ENCODE measurements at places on chromosomes 2 and 18.

- DNase-seq: no peak
Observed at GRCh38 chr2:96928277-96928781, 58.1 kb downstream of the FAM178B start.

DNA sequence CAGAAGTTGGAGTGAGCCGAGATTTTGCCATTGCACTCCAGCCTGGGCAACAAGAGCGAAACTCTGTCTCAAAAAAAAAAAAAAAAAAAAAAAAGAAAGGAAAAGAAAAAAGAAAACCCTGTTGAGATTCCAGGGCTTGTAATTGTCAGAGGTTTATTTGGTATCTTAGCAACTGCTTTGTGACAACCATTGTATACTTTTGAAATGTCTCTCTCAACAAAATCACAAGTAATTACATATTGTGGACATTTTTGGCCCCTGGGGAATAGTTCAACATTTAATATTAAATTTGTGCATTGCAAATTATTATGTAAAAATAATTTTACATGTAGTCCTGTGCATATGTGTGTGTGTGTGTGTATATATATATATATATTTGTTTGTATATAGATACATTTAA is 270.8 kb downstream of the GALNT13 start:
- DNase-seq: no peak

GRCh38 chr2:11161747-11162146 is 6.5 kb downstream of the SLC66A3 start:
- DNase-seq: no peak

- DNase-seq: no peak
Observed at GRCh38 chr18:45201489-45201888, 413.8 kb upstream of the SLC14A2 start.

- no peak for DNase-seq
Observed at GRCh38 chr18:58525517-58525916, 103.4 kb downstream of the ALPK2 start.

GRCh38 chr2:30150786-30151185 is 4.0 kb downstream of the YPEL5 start:
- DNase-seq: no peak

DNA sequence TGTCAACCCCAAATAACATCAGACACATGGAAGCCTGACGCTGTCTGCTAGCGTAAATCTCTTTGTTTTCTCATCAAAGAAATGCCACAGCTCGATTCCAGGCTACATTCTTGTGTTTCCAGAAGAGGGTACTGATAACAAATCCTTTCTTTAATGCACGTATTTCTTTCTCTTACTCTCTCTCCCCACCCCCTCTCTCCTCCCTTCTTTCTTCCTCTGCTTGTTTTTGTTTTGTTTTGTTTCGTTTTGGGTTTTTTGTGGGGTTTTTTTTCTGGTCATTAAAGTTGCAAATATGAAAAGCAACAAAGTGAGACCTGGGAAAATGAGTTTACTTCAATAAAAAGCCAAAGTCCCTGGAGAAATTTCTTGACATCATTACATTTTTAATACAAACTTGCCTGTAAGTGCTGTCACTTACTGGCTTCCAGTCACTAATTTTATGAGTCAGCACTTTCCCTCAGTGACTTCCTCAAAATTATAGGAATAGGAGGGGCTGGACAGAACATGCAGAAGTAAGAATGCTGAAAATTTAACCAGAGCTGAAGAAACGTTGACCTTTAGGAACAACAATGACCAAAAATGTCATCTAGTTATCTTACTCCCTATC is 106.7 kb upstream of the NABP1 start:
- DNase-seq: no peak

- no peak for DNase-seq
Observed at GRCh38 chr2:158489366-158490112, 32.8 kb downstream of the PKP4 start.

DNA sequence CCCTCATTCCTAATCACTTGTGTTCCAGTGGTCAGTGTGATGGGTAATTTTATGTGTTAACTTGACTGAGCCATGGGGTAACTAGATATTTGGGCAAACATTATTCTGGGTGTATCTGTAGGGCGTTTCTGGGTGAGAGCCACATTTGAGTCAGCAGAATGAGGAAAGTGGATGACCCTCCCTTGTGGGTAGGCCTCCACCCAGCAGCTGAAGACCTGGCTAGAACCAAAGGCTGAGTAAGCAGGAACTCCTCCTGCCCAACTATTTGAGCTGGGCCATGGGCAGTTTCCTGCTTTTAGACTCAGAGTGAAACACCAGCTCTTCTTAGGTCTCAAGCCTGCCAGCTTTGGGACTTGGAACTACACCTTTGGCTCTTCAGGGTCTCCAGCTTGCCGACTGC is 141.8 kb downstream of the ACKR3 start:
- no peak for DNase-seq

GRCh38 chr2:110720547-110720946 is 11.8 kb upstream of the ACOXL start:
- no peak for DNase-seq

GRCh38 chr2:234130777-234131181 is 80.3 kb downstream of the SPP2 start:
- no peak for DNase-seq

- DNase-seq: no peak
Observed at GRCh38 chr2:172808156-172808555, 72.5 kb downstream of the RAPGEF4 start.

DNA sequence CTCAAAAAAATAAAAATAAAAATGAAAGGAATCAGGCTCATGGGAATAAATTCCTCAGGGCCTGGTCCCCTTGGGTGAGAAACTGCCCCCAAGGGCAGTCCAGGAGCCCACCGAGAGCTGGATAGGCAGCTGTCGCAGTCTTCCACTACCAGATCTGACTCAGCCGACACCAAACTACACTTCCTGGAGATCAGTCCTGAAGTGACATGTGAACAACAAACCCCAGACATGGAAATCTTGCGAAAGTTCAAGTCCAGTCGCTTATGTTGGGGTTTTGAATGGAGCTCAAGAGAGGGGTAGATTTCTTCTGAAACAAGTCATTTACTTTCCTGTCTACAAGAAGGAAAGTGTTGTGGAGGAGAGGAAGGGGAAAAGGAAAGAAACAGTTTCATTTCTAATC is 12.9 kb downstream of the ADCY3 start:
- no peak for DNase-seq

DNA sequence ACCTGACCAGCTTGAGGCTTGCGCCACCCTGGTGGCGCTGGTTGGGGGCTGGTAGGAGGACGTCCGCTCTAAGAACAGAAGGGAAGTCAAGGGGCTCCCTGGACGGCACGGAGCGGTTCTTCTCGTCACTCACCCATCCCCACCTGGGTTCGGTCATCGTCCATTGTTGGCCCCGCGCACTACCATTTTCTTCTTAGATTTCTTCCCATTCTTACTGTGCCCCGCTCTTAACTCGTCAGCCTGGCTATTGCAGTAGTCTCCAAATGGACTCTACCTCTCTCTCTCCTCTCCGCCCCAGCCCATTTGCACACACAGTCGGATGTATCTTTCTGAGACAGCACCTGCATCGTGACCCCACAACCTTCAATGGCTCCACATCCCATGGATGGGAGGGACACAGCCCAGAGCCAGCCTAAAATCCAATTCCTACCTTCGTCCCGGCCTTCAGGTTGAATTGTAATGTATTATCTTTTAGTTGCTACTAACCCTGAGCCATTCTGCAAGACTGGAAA is 814 bp upstream of the RAB1A start:
- no peak for DNase-seq

DNA sequence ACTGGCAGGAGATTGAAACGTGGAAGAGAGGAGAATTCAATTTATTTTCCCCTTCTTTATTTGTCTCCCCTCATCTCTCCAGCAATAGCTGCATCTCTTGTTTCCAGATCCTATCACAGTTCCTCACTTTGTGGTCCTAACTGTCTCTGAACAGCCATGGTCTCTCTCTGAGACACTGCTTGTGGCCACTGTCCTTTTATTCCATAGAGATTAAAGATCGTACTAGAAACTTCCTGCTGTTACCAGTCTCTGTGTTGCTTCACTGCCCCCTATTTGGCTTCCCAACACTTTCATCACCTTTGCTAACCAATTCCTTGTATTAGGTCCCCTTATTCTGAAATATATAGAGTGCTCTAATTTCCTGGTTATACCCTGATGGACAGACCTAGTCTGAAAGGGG is 48.9 kb upstream of the CAVIN2 start:
- no peak for DNase-seq

GRCh38 chr2:40415391-40415790 is 36.5 kb downstream of the SLC8A1 start:
- no peak for DNase-seq

- DNase-seq: no peak
Observed at GRCh38 chr2:53448591-53448990, 319.0 kb upstream of the CHAC2 start.
